ENCODE measurements at places on chromosomes 13 and 19.
A peak's percentile ranks its signal among the peaks of the same experiment; 100 is the strongest.

- DNase-seq, result peak; percentile 25
These were observed 75.4 kb downstream of the PEG3 start for GRCh38 chr19:56765137-56765536.

DNA sequence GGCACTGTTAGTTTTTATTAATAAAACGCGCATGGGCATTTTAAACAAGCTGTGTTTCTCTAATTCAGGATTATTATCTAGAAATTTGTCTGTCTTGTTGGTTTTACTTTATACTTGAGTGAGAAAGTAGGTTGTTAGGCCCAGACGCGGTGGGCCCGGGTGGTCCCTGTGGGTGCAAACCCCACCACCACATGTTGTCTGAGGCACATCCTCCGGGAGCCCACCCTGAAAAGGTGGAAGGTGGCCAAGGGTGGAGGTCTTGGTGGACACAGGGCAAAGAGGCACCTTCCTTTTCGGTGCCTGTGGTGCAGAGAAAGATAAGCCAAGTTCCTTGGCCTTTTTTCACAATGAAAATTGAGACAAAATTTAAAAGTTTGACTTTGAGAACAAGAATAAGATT, 16.6 kb downstream of the ATP4B start:
- no peak for DNase-seq

GRCh38 chr13:98144027-98144741, 1.3 kb downstream of the FARP1 start:
- DNase-seq, result peak; percentile 61

GRCh38 chr19:43667126-43667875, 2.7 kb downstream of the PLAUR start:
- no peak for DNase-seq

DNA sequence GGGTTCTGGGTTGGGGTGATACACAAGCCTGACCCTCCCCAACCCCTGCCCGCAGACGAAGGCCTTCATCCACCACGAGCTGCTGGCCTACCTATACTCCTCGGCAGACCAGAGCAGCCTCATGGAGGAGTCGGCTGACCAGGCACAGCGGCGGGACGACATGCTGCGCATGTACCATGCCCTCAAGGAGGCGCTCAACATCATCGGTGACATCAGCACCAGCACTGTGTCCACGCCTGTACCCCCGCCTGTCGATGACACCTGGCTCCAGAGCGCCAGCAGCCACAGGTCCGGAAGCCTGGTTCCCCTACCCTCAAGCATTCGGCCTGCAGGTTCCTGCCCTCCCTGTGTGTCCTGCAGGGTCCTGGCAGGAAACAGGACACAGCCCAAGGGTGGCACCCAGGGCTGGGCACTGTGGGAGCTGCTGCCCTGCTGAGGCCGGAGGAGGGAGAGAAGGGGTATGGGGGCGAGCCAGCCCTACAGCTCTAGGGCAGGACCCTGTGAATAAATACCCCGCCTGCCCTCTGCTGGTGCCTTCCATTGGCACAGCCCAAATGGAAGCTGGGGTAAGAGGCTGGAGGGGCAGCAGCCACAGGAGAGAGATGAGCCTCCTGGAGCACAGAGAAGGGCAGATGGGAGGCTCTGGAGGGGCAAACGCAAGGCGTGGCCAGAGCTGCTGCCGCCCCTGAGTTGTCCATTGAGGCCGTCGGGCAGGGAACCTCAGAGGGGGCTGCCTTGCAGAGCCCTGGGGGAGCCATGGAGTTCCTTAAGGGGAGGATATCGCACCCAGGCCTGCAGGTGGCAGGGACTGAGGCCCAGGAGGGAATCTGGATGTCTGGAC, 6.8 kb downstream of the TMED1 start:
- DNase-seq, result no peak

GRCh38 chr19:23093832-23094231, 23.0 kb upstream of the ZNF730 start:
- DNase-seq, result no peak

DNA sequence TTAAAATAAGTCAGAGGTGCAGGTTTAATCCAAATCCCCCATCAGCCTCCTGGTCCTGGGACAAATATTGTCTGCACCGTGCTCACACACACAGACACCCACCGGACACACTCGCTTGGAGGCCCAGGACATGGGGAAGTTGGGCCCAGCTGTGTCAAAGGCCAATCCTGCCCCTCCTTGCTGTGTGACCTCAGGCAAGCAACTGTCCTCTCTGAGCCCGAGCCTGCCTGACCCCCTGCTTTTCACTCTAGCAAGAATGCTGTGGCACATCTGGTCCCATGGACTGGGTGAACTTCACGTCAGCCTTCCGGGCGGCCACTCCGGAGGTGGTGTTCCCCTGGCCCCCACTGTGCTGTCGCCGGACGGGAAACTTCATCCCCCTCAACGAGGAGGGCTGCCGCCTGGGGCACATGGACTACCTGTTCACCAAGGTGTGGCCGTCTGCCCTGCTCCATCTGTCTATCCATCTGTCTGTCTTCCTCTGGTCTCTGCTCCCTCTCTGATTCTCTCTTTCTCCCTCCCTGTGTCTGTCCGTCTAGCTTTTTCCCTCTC, 9.3 kb downstream of the UPK1A start:
- DNase-seq, result no peak

GRCh38 chr19:51075998-51076397, 6.7 kb downstream of the KLK14 start:
- DNase-seq, result no peak

GRCh38 chr13:111383591-111384440, 63.4 kb downstream of the TEX29 start:
- no peak for DNase-seq

DNA sequence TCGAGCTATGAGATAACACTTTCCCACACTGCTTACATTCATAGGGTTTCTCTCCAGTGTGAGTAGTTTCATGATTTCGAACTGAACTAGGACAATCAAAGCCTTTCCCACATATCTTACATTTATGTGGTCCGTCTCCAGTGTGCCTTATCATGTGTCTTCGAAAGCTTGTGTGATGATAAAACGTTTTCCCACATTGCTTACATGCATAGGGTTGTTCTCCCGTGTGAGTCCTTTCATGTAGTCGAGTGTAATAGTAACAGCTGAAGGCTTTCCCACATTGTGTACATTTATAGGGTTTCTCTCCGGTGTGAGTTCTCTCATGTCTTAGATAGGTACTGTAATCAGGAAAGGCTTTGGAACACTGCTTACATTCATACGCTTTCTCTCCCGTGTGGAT, 16.3 kb downstream of the ZNF823 start:
- DNase-seq, result no peak

GRCh38 chr19:39676004-39676403, 20.3 kb downstream of the LGALS16 start:
- no peak for DNase-seq

DNA sequence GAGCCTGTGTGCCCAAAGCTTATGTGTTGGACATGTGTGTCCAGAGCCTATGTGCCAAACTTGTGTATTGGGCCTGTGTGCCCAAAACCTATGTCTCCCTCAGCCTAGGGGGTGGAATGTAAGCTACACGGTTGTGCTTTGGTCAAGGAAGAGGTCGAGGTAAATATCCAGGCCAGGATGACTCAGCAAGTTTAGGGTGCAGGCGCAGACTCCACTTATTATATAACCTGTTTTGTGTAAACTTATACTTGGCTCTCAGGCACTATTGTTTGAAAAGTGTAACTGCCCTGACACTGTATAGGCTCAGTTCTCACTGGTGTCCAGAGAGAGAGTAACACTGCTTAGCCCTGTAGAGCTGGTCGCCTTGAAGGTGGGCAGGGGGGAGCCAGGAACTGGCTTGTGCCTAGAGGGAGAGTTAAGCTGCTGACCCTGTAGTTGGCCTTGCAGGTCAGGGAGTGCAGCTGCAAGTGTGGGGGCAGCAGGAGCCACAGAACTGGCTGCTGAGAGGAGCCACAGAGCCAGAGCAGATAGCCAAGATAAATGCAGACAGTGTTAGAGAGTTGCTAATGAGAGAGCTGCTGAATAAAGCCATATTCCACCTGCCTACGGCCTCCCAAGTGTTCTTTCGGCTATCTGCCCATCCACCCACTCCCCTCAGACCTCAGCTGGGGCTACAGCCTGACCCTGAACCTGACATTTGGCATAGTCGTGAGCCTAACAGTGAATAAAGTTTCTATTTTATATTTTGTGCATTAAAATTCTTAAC, 517.2 kb upstream of the SLITRK1 start:
- no peak for DNase-seq

GRCh38 chr19:38421856-38422255, 4.2 kb downstream of the RASGRP4 start:
- DNase-seq, result no peak

GRCh38 chr19:44615863-44616247, 2.5 kb downstream of the IGSF23 start:
- DNase-seq, result no peak

DNA sequence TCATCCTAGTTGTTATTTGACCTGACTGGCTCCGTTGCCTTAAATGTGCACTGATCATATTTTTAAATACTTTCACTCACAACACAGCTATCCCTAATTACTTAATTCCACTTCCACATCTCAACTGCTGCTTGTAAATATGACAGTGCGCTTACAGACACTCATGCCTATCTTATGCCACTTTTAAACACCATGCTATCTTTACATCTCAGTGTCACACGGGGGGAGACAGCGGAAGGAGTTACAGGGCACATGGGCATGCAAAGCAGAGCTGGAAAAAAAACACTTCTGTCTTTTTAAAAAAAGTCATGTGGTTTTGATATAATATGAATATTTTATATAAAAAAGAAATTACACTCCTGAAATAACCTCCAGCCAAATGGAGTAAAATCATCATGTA, 44.1 kb downstream of the SMAD9 start:
- DNase-seq, result no peak

- DNase-seq, result peak; percentile 93
These were observed 2.9 kb upstream of the DCUN1D2 start for GRCh38 chr13:113493315-113493951.

DNA sequence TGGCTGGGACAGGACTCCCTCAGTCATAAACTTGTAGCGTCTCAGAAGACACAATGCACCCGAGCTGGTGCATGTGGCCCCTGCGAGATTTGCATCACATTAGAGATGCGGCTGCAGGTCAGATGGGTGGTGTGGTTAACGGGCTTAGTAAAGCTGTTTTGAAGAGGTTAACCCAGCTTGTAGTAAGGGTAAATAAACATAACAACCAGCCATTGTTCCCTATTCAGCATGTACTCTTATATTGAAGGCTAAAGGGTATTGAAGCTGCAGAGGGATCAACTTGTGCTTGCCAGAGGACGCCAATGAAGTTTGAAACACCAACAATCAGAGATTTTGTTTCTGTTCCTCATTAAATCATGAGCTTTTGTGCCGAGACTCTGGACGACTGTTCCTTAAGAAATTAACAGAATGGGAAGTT, 79.4 kb downstream of the ZIC5 start:
- no peak for DNase-seq

GRCh38 chr19:5434970-5435641, 20.1 kb upstream of the ZNRF4 start:
- DNase-seq, result no peak

DNA sequence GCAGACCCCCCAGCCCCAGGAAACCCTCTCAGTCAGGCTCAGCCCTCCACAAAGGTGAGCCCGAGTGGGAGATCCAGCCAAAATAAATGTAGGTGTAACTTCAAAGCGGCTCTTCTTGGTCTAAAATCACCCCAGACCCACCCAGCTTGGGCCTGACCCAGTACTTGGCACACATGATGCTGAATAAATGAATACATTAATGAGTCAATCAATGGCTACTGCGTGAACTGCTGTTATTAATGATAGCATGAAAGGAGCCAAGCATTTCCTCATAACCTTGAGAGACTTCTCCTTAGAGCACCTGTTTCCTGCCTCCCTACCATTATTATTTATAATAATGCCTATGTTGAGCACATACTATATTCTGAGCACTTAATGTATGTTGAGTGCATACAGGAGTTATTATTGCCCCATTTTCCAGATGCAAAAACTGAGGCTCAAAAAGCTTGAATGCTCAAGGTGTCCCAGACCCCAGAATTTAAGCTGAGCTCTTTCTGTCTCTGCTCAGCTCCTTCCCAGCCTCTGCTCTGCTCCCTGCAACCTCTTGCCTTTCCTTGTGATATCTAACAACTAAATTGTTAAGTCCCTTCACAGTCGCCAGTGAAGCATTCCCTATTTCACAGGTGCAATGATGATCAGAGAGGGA, 4.3 kb downstream of the NOTCH3 start:
- no peak for DNase-seq

DNA sequence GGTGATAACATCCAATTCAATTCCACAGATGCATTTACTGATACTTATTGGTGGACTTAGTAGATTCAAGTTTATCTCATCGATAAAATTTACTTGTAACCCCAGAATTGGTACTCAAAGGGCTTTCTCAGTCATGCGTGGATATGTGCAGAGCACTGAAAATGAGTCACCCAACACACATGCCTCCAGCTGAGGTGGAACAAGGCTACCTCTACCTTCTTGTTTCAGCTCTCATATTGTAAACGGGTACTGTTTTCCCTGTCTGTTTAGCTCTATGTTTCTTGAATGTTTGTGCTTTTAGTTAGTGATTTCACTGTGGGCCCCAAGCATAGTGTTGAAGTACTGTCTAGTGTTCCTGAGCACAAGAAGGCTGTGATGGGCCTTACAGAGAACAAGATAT, 1.5 kb downstream of the LRRC63 start:
- DNase-seq, result no peak

DNA sequence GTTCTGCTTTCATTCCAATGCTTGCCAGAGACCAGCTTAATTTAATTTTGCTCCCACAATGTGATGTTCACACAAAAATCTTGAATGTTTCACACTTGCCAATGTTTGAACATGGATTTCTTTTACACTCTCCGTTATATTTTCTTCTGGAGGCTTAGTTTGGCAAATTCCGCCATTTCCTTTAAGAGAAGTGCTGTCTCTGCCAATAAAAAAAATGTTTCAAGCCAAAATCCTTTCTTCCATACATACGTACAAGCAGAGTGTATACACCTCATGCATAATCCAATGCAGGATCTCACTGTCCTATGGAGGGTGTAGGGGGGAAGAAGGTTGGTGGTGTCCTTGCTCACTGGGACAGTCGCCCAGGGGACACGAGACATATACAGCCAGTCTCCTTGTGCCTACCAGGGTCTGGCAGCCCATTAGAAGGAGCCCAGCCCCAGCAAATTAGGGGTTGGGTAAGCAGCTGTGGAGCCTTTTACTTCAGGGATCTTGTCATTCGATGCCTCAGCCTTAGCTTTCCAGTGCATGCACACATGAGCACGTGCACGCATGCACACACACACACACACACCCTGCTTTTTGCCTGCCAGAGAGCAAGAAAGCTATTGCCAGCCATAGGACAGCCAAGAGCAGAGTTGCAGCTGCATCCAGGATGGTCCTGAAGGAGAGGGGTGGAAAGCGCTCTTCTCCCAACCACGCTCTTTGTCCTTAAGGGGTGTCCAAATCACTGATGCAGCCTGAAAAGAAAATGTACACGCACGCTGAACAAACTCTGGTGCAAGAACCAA, 208.3 kb downstream of the FOXO1 start:
- DNase-seq, result no peak

- no peak for DNase-seq
These were observed 2.5 kb downstream of the RPS28 start for GRCh38 chr19:8323781-8324185.

GRCh38 chr19:4889034-4889815, 13.5 kb downstream of the ARRDC5 start:
- no peak for DNase-seq

DNA sequence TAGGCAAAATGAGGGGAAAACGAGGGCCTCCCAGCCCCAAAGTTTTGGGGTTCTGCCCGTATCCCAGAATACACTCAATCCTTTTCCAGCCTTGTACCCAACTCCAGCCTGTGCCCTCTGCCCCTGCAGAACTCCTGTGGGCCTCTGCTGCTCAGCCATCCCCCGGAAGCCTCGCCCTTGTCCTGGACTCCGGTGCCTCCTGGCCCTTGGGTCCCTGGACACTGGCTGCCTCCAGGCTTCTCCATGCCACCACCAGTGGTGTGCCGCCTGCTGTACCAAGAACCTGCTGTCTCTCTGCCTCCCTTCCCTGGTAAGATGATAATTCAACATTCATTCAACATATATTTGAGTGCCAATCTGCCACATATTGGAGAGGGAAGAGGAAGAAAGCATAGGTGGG, 3.8 kb downstream of the DMRTC2 start:
- no peak for DNase-seq
